Daoy (cell line): ENCODE measurements at places on chromosomes 12 and 14.

- no peak for DNase-seq
Measured at GRCh38 chr12:5921027-5921909, 23.8 kb downstream of the ANO2 start.

DNA sequence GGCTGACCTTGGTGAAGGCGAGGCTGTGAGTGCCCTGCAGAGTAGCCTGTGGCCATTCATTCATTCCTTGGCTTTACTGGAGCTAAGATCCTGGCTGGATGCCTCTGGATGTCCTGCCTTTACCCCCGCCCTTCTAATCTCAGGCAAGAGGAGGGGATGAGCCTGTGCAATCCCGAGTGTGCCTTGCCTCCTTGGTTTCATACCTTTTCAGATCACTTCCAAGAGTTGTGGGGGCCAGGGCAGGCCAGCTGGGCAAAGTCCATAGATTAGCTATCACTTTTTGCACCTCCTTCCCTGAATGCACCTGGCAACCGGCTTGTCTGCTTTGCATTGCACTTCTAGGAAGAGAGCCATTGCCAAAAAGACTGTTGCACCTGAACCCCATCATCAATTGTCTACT is 1.5 kb downstream of the VRTN start:
- no peak for DNase-seq

DNA sequence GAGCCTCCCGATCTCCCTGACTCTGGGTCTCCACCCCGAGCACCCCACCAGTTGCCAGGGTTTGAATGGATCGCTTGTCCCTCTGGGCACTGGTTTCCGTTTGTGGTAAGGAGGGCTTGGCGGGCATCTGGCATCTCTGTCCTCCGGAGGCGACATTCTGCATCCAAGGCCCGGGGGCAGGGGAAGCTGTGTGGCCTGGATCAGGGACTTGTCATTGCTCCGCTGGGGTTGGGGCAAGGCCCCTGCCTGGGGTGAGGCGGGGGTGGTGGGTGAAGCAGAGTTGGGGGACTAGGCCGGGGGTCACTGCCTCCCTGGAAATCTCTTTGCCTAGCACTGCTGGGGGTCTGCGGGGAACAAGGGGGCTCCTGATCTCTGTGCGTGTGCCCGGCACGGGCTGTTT is 30.2 kb downstream of the KIF26A start:
- no peak for DNase-seq

DNA sequence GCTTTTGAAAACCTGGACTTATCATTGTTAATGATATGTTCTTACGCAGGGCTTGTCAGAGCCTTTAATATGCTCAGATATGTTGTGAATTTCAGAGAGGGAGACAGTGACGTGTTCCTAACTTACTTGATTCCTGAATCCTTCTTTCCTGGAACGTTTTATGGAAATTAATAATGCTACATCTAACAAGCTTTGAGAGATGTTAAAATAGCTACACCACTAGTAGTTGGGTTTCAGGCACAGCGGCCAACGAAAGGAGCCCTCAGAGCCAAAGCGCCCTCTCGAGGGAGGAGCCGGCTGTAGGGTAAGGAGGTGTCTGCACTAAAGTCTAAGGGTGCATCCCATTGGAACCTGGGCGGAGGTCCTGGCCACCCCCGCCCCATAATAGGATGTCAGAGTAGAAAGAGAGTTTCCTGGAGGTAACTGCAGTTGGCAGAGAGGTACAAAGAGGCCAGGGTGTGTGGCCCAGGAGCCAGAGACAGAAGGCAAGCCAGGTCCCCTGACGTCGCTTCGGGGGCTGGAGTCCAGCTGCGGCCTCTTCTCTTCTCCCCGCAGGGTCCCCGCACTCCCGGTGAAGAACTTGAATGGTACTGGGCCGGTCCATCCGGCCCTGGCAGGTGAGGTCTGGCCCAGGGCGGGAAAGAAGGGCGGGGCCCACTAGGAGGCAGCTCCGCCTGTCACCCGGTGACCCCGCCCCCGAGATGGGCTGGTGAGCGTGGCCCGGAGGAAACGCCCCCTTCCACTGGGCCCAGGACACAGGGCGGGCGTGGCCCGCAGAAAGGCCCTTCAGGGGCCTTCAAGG is 36.3 kb downstream of the DTX1 start:
- peak; percentile 33 for DNase-seq

GRCh38 chr12:26369588-26369987 is 174.2 kb downstream of the SSPN start:
- DNase-seq = peak; percentile 91

- no peak for DNase-seq
Measured at GRCh38 chr14:100767788-100768536, 41.3 kb downstream of the DLK1 start.

GRCh38 chr14:55807881-55808379 is 227.9 kb downstream of the KTN1 start:
- no peak for DNase-seq

DNA sequence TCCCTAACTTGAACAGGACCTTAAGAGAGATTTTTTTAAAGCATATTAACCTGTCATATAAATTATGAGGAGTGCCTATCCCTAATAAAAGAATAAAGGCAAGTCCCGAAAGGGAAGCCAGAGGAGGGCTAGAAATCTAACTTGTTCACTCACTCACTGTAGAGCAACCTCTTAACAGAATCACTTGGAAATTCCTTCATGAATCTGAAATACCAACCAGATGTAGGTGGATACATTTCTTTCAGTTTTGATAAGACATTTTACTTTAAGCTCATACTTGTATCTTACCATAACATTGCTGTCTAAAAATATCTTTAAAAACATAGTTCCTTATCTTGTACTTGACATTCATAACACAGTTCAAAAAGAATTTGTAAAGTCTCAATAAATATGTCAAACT is 25.7 kb downstream of the NTN4 start:
- DNase-seq = no peak

GRCh38 chr12:104805186-104805585 is 152.9 kb downstream of the SLC41A2 start:
- DNase-seq = peak; percentile 74

DNA sequence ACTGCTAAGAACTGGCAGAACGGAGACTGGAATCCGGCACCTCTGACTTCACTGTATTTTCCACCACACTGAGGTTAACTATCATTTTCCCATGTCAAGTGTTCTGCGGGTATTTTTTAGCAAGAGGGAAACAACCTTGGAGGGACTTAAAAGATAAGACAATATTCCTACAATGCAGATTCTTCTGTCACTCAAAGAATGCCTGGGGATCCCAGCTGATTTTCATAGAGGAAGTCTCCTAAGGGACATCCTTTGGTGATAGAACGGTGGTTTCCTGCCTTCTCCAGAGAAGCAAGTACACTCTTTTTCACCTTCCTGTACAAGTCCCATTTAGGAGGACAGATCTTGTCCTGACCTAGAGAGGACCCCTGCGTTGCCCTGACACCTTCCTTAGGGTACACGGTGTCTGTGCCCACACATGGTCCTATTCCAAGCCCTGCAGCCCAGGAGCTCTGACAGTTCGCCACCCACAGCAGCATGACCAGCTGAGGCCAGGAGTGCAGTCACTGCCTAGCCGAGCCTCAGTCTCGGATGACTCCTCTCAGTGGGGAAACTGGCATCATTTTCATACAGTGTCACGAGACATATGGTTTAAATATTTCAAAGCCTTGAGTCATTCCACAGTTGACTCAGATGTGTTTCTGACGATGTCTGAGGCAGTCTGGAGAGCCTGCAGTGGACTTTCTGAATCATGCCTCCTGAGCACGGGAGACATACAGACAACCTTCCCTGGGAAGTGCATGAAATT is 181.3 kb upstream of the FKBP4 start:
- DNase-seq = peak; percentile 92

GRCh38 chr12:15648558-15648957 is 140.6 kb downstream of the EPS8 start:
- DNase-seq = no peak

DNA sequence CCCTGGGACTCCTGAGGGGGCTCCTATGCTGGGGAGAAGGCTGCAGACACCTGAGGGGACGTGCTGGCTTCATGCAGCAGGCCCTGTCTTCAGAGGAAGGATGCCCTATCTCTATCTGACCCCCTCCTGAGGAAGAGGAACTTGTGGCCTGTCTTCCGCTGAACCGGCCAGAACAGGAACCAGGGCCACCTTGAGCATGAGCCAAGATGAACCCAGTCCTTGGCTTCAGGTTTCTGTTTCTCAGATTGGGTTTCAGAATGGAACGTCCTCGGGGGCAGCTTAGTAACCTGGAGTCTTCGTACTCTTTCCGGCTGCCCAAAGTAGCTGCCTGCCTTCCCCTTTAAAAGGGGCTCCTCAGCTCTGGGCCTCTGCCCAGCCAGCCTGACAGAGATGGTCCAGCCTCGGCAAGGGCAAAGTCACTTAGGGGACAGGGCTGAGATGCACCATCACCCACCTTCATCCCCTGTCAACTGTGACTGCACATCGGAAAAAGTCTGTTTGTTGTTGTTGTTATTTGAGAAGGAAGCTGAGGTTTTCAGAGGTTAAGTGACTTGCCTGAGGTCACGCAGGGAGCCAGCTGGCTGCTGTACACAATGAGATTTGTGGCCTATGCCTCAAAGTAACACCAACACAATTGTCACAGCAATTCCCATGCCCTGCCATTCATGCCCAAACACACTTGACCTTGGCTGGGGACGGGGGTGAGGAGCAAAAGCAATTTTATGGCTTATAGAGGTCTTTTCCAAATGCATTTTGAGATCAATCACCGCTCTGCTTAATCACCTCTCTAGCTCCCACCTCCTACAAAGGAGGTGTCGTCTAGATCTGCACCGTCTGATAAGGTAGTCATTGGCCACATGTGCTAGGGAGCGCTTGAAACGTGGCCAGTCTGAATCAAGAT is 13.4 kb downstream of the ASB2 start:
- DNase-seq = peak; percentile 67

GRCh38 chr14:70822530-70823185 is 13.3 kb upstream of the MAP3K9 start:
- DNase-seq = peak; percentile 65

GRCh38 chr14:104826189-104826860 is 25.4 kb downstream of the ZBTB42 start:
- peak; percentile 94 for DNase-seq

DNA sequence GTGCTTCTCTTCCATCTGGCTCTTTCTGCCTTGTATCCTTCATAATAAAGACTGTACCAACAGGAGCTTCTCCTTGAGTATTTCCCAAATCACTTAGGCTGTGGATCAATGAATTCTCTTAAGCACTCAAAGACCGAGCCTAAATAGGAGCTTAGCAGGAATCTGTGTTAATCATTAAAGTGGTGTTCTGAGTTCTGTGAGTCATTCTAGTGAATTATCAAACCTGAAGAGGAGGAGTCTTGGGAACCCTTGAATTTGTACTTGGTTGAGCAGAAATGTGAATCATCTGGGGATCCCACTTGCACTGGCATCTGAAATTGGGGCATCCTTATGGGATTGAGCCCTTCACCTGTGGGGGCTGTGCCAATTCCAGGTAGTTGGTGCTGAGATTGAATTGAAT is 946.2 kb downstream of the BCL11B start:
- no peak for DNase-seq

DNA sequence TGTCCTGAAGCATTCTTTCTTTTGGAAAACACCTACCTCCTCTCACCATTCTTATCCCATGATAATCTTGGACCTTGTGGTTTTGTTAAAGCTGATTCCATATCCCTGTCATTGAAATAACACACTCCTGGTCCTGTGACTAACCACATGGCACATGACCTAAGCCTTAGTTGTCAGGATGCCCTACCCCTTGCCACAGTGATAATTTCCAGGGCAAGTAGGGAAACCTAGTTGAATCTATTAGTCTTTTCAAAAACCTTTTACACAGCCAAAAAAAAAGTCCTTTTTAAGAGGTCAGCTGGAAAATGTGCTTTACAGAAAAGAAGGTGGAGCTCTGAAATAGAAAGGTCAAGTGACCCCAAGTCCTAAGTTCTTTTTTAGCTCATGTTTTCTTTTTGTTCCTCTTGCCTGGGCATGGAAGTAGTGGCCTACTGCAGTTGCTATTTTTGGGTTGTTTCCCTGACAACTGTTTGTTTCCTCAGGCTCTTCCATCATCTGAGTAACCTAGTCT is 608.4 kb downstream of the LRFN5 start:
- peak; percentile 94 for DNase-seq

DNA sequence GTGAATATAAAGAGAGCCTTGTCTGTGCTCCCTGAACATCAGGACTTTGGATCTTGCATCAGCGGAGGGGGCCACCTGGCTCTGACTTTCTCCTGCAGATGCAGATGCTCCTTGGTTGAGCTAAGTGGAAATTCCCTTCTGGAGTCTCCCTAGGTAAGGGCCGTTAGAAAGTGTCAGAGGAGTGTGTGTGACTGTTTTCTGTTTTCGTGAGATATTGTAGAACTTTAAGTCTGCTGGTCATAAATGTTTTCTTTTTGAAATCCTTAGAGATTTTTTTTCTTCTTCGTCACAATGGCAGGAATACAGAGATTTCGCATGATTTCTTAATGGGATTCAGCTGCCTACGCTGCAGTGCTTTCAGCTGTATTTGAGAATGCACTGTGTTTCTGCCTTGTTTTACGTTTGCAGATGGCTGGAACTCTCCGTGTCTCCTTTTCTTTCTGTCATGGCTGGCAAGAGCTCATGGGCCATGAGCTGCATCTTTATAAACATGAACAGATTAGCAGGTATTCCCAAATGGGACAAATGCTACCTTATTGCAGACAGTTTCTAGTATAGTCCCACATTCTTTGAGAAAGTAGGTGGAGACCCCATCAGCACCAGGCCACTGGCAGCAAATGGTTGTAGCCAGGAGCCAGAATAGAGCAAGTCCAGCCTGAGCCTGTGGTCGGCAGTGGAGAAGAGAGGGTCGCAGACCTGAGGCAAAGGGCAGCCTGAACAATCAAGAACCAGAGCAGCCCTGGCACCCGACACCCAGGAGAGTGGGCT is 76.2 kb upstream of the FRMD6 start:
- no peak for DNase-seq

- peak; percentile 63 for DNase-seq
Measured at GRCh38 chr12:4270831-4271716, 2.5 kb upstream of the CCND2 start.

GRCh38 chr12:46237371-46238045 is 31.3 kb downstream of the SLC38A1 start:
- no peak for DNase-seq

- DNase-seq = no peak
Measured at GRCh38 chr12:78343657-78344056, 513.0 kb downstream of the NAV3 start.

DNA sequence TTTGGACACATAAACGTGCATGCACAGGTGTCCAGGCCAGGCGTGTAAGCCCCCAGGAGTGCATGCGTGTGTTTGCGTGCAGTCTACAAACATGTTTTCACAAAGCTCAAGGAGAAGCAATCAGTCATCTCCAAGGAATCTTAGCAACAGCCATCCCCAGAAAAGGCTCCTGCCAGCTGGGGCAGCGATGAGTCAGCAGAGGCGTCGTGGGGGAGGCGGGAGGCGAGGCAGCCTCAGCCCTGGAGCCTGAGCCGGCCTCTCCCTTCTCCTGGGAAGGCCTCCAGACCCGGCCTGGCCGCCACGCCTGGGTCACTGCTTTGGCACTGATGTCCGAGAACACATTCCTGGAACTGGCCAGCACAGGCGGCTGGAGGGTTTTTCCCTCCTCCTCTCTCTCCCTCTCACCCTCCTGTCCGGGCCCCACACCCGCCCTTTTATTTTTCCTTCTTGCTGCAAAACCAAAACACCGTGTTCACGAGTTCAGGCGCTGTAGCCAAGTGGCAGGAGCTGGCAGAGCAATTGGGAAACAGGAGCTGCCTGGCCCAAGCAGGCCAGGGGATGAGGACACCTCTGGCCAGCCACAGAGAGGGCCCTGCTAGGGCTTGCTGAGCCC is 92.7 kb downstream of the LRRC74A start:
- DNase-seq = peak; percentile 99

- DNase-seq = peak; percentile 33
Measured at GRCh38 chr14:91872517-91873470, 5.5 kb upstream of the TC2N start.
